ENCODE measurements at places on chromosomes 5 and 9.

DNA sequence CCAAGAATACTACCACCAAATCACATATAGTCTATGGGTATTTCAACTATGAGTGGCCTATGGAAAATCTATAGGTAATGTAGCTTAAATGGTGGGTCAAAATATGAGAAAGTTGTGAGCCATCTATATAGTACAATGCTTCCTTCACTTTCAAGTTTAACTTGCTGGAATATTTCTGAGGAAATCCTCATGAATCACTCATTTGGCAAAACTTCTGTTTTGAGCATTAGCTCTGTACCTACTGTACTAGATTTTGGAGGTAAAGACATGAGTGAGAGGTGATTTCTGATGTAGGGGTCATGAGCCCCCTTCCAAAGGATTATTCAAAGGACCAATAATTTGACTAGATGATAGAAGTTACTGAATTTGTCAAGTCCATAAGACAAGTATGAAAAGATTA, 80.6 kb upstream of the DAB2 start:
- no peak for DNase-seq

DNA sequence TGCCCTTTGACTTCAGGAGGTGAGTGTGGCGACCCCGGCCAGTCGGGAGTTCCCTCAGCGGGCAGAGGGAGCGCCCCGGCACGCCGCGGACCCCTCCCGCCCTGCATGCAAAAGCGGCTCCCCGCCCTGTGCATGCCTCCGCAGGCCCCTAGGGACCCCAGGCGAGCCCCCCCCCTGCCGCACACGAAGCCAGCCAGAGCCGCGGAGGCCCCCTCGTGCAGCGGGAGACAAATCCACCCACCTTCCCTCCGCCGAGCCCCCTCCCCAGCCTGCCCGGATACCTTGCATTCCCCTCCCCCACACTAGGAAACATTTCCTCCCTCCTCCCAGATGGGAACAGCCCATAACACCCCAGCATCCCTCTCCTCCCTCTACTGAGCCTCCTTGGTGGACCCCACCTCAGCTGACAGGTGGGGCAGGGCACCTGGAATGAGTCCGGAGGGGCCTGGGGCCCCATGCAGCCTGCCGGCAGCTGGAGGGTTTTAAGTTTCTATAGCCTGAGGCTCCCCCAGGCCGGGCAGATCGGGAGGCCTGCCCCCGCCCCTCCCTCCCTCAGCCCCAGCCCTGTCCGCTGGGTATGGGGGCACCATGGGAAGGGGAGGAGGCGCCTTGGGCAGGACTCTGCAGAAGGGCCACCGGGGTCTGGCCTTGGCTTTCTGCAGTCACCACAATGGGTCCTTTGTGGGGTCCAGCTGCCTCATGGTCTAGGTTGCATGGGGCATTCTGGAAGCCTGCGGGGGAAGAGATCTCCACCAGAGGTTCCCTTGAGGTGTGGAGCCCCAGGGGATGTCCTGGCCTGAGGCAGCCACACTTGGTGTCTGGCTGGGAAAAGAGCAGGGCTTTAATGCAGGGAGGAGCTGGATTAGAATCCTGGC, 601 bp downstream of the ERGIC1 start:
- DNase-seq, result no peak

- no peak for DNase-seq
Measured at GRCh38 chr5:9188131-9188530, 357.7 kb downstream of the SEMA5A start.

DNA sequence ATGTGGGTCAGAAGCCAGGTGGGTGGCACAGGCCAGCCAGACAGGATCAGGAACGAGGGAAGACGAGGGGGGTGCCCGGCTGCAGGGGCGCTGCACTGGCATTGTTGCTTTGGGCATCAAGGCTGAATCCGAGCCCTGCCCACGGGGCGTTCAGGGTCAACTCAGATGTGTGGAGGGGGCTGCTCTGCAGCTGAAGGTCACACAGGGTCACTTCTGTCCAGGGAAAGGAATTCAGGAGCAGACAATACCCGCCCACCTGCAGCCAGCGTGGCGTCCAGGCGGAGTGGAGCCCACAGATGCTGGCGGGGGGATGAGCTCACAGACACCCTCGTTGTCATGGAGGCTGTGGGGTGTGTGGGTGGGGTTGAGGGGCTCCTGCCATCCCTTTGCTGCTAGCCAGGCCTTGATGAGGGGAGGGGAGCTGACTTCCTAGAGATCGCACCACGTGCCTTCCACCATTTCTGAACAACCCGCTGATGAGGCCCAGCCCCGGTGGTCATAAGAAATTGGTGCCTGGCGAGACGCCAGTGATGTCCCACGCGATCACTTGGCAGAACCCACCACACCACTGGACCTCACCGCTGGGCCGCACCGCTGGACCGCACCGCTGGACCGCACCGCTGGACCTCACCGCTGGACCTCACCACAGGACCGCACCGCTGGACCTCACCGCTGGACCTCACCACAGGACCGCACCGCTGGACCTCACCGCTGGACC, 31.2 kb downstream of the MRPL36 start:
- no peak for DNase-seq

GRCh38 chr9:17319864-17320263, 185.0 kb downstream of the CNTLN start:
- DNase-seq, result no peak

DNA sequence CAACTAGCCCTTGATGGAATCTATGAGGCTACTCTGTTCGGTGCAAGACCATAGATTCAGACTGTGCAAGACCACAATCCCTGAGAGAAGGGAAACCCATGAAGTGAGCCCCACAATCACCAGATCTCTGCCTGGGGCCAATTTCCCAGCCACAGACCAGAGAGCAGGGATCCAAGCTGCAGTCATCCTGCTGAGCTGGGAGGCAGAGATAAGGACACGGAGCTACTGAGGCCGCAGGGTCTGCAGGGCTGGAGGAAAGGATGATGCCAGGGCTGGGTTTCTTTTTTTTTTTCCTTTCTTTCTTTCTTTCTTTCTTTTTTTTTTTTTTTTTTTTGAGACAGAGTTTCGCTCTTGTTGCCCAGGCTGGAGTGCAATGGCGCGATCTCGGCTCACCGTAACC, 47.7 kb upstream of the FUBP3 start:
- DNase-seq, result no peak

- no peak for DNase-seq
Measured at GRCh38 chr5:6461006-6461405, 12.3 kb downstream of the UBE2QL1 start.

DNA sequence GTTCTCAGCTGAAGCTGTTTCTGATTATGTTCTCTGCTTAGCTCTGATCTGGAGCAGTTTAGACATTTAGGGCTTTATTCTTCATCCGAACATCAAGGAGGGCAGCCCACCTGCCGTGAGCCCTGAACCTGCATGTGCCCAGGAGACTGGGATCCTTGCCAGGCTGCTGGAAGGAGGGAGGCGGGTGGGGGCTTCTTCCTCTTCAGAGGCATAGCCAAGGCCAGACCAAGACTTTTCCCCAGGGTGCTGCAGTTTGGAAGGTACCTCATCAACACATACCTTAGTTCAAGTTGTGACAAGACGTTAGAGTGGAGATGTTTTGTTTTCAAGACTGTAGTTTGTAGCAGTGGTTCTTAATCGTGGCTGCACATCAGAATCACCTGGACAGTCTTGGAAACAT, 64.9 kb downstream of the RALGPS1 start:
- no peak for DNase-seq

DNA sequence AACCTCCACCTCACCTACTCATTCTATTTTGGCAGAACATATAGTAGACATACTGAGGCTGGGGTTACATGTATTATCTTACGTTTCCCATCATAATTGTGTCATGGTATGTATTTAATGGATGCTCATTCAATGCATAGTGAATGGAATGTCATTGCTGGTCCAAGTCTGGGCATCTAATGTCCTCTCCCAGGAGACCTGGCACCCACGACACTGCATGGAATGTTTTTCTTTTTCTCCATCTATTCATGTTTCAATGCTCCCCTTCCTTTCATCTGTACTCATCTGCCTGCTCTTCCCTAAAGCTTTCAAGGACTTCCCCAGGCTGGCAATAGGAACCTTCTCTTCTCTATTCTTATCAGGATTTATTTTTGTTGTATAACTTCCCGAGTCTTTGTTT, 50.8 kb upstream of the SLIT3 start:
- no peak for DNase-seq

DNA sequence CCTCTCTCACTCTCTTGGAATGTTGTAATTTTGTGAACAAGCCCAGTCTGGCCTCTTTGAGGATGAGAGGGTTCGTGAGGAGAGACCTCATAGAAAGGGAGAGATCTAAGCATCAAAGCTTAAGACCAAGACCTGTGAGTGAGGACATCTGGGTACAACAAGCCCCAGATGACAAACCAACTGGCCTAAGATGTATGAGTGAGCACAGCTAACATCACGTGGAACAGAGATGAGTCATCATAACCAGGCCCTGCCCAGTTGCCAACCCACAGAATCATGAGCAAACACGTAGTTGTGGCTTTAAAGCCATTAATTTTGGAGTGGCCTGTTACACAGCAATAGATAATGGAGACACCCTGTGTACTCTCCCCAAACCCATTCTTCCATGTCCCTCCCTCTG, 439.1 kb upstream of the KIF2A start:
- no peak for DNase-seq

DNA sequence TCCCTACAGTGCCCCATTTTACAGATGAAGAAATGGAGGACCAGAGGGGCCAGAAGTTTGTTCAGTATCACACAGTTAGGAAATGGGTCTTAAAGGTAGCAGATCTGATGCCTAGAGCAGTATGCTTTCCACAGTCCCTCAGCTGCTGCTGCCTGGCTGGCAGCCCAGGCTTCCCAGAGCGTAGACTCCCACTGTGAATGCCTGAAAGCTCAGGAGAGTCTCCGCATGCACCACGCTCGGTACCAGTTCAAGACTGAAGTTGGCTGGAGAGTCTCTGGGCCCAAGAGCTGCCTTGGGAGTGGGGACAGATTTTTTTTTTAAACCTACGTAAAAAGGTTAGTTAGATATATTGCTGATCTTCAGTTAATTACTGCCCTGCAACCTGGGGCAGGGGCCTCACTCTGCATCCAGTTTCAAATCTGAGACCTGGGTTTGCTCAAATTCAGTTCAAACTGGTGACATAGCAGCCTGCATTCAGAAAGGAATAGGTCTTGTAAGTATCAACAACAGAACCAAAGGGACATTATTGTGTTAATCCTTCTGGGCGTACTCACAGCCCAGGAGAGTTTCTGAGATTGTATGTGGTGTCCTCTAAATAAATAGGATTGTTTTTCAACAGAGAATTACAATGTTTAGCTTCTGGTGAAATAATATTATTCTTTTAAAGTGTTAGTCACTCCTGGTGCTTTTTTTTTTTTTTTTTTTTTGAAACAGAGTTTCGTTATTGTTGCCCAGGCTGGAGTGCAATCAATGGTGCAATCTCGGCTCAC, 8.3 kb downstream of the NANS start:
- no peak for DNase-seq

DNA sequence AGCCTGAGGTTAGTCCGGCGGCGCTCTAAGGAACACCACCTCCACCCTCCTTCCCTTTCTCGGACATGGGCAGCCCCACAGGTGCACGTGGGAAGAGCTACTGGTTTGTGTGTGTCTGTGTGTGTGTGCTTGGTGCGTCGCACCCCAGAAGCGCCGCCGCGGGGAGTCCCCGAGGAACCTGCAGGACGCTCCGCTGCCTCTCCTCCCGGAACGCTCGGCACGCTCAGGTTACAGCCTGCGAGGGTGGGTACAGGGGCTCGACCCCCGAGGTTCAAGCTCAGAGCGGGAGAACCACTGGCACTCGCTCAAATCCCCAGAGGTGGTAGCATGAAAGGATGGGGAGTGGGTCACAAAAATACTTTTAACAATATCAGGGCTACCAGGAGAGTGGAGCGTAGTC, 2.0 kb downstream of the ASTN2 start:
- DNase-seq, result no peak

- DNase-seq, result no peak
Measured at GRCh38 chr5:9094582-9094981, 451.3 kb downstream of the SEMA5A start.

- no peak for DNase-seq
Measured at GRCh38 chr9:110971234-110971633, 67.0 kb downstream of the LPAR1 start.

- DNase-seq, result no peak
Measured at GRCh38 chr5:137206030-137206715, 293.0 kb downstream of the SPOCK1 start.

DNA sequence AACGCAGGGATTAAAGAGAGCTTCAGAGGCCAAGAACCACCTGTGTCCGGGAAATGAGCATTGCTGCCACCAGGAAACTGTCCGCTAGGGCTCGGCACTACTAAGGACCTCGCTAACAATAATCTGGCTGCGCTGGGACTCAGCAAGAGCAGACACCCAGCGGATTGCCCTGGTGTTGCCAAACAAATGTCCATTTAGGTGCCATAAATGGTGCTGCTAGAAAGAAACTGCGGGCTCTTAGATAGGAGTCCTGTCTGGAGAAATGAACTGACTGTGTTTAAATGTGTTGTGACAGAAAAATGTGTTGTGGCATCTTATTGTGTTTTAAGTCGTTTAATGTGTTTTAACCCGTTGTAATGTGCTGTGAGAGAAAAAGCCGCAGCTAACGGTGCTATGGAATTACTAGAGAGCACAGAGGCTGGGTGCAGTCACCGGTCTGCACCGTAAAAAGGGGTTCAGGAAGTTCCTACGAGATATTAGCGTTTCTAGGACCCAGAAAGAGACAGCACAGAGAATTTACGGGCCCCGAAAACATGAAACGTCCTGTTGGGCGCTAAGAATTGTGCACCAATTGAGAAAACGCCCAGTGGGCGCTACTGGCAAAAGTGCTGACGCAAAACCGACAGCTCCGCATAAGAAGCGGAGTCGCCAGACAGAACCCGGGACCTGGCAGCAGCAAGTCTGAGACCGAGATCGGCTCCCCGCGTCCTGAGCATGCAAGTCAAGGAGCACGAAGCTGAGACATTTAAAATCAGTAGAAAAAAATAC, 90.6 kb downstream of the ANXA2R start:
- peak; percentile 46 for DNase-seq

DNA sequence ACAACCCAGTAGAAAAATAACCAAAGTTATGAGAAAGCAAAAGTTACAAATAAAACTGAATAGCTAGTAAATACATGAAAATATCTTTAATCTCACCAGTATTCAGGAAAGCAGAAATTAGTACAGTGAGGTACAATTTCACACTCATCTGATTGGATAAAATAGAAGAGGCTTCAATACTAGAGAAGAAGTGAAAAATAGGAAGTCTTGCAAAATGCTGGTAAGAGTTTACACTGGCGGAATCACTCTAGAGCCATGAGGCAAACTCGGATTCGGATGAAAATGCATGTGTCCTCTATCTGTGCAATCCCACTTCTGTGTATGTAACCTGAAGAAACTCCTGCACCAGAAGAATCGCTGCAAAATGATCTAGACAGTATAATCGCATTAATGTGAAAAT, 128.9 kb downstream of the CCDC192 start:
- no peak for DNase-seq

DNA sequence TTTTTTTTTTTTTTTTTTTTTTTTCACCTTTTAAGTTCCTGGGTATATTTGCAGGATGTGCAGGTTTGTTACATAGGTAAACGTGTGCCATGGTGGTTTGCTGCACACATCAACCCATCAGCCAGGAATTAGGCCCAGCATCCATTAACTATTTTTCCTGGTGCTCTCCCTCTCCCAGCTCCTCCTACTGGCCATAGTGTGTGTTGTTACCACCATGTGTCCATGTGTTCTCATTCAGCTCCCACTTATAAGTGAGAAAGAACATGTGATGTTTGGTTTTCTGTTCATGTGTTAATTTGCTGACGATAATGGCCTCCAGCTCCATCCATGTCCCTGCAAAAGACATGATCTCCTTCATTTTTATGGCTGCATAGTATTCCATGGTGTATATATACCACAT, 350.5 kb downstream of the MAN2A1 start:
- no peak for DNase-seq

All from left ventricle myocardium inferior (tissue), 1 donor.